Activated T-cell treated with anti-CD3 and anti-CD28 coated beads, Interleukin-2, amount 50 U/mL, for 4 hours (primary cell): ENCODE measurements at places on chromosomes 7 and 10.

- no peak for DNase-seq
Observed at GRCh38 chr7:92682330-92682729, 92.1 kb upstream of the FAM133B start.

DNA sequence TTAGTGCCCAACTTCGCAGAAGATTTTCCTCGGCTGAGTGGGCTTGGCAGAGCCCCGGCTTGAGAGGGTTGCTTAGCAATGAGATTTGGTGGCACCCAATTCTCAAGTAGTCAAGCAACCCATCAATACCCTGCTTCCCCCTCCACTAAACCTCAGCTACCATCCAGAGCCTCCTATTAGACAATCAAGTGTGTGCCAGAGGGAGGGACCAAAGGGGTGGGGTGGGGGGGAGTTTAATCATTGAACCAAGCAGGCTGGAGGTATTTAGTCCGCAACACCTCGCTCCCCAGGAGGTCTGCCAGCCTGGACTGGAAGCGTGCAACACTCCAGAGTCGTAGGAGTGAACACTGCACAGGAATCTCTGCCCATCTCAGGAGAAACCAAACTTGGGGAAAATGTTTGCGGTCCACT, at the start of gene HKDC1:
TSS of gene HKDC1 (plus strand) at position 292 of the 411 bp plus-strand sequence. CDS start at position 396, 104 bp downstream.
- DNase-seq, result no peak

GRCh38 chr7:1169409-1170368, 9.7 kb upstream of the ZFAND2A start:
- DNase-seq, result peak; percentile 94

DNA sequence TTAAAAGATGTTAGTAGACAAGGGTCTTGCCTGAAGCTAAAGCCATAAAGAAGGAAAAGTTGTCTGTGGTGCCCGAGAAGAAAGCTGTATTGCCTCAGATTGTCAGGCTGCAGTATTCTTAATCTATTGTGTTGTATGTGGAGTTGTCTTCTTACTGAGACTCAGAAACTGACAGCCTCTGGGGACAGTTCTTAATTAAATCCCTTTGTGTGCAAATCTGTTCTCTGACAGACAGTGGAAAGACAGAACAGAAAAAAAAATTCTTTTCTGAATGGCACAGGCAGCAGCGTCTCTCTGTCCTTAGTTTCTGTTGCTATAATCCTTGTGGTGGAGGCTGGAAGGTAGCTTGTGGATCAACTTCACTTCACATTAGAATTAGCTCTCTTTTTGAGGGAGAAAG, 16.8 kb downstream of the VWC2 start:
- no peak for DNase-seq

DNA sequence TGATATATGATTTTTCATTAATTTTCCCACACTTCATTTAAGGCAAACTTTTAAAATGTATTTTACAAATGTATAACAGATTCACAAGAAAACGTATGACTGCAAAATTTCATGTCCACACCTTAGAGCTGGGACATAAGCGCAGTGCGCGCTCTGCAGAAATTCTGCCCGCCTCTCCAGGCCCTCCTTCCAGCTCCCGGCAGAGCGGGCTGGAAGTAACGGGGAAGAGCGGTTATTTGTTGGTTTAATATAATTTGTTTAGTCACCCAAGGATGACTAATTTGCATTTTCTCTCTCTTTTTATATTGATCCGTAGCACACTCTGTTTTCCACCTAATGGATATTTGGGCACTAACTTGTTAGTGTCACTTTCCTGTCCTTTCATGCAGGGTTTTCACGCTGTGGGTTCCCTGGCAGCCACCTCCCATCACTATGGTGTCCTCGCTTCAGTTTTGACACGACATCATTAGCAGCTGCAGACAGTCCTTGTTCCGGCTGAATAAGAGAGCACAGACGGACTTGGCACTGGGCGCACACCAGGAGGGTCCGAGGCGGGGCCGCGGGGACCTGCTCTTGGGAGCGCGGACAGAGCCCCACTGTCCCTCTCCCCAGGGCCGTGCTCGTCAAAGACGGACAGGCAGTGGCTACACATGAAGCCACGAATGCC, 129.2 kb upstream of the SEC61G start:
- no peak for DNase-seq

DNA sequence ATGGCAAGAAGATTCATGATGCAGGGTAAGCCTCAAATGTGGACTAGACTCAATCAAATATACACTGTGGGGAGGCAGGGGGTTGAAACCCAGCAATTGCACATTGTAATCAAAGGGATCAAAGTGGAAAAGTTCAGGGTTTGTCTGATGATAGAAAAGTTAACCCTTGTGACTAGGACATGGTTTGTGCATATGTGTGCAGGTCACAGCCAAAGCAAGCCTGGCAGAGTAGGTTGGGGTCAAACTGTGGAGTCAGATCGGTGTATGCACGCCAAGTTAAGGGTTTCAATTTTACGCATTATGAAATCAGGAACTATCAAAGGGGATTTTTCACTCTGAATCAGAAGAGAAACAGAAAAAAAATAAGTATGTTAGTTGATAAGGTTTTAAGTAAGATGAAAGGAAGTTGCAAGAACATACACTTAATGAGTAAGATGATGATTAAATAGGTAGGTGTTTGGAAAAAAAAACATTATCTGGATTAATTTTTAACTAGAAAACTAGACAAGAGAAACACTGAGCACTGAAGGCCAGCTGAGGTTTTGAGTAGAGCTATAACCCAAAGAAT, 188.3 kb downstream of the DGKB start:
- no peak for DNase-seq

- DNase-seq, result no peak
Observed at GRCh38 chr7:130741331-130741995, 7.5 kb upstream of the KLF14 start.

GRCh38 chr7:105878746-105879605, 2.6 kb upstream of the ATXN7L1 start:
- DNase-seq, result no peak

DNA sequence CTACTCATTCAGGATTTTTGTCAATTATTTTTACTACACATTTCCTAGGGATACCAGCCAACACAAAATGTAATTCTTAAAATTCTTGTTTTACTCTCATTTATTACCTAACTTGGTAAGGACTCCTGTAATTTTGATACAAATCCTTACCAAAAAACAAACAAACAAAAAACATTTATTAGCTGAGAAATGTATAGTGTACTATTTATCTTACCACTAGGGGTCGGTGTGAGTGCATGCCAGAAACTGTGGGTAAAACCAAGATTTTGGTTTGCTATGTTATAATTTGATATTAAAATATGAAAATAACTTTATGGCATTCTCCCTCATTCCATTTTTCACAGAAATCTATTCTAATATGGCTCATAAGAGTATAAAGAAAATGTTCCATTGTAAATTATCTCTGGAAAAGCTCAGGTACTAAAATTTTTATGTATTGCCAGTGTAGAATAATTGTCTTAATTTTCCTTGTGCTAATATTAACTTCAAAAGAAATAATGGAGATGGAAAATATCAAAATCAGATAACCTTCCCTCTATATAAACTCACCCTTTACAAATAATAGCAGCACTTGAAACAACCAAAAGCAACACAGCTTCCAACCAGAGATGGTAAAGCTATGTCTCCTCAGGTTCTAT, 290.8 kb upstream of the PCDH15 start:
- no peak for DNase-seq

DNA sequence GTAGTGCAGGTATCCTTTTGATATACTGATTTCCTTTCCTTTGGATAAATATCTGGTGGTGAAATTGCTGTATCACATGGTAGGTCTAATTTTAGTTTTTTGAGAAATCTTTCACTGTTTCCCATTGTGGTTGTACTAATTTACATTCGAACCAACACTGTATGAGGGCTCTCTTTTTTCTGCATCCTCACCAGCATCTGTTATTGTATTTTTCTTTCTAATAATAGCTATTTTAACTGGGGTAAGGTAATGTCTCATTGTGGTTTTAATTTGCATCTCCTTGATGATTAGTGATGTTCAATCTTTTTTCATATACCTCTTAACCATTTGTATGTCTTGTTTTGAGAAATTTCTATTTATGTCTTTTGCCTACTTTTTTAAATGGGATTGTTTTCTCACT, 335.4 kb upstream of the MTPN start:
- DNase-seq, result no peak

DNA sequence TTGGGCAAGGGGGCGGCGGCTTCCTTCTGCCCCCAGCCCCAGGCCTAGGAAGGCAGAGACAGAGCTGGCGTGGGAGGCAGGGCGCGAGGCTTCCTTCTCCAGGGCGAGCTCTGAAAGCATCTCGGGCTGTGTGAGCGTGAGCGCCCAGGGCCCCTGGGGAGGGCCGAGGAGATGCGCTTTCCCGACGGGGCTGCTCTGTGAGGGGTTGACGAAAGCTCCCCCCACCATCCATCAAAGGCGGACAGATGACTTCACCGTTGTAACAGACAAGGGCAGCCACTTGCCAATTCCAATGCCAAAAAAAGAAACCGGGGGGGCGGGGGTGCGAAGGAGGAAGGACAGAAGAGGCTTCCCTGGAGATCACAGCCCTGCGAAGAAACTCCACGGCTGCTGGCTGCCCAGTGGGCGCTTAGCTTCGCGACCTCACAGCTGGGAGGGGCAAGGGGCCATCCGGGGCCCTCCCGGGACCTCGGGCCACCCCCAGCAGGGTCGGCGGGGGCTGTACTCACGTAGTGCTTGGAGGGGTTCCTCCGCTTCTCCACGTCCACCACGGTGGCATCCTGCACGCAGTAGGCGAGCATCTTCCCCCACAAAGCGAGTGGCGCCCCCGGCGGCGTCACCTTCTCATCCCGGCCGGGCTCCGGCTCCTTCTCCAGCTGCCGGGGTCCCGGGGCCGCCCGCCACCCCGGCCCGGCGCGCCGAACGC, 537 bp downstream of the SH3PXD2A start:
- peak; percentile 28 for DNase-seq

DNA sequence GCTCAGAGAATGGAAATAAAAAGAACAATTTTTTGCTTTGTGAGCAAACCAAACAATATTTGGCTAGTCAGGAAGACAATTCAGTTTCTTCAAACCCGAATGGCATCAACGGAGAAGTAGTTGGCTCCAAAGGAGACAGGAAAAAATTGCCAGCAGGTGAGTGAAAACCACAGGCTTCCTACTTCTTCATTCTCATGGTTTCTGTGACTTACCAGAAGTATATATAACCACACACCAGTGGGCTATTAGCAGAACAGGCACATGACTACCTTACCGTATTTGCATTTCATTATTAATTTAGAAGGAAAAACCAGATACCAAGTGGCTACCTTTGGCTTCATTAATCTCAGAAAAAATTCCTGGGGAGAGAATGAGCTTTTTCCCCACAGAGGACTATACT, 8.8 kb downstream of the TDRD1 start:
- no peak for DNase-seq

- DNase-seq, result no peak
Observed at GRCh38 chr7:45130910-45131309, 19.4 kb upstream of the TBRG4 start.

DNA sequence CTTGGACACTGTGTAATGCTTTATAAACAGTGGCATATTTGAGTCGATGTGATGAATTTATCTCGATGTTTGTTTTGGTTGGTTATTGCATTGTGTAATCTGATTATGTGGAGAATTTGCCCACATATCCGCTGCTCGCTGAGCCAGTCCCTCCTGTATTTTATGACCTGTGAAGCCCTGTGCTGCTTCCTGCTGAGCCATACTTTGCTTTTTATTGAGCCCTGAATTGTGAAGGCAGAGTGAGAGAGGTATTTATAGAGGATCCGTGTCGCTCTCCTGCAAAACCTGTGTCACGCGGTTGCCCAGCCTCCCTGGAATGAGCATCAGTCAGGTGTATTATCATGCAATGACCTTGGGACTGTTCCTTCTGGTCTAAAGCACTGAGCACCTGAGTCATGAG, 253.7 kb downstream of the ARHGAP21 start:
- DNase-seq, result no peak

GRCh38 chr7:91288208-91288824, 24.1 kb downstream of the FZD1 start:
- DNase-seq, result no peak

DNA sequence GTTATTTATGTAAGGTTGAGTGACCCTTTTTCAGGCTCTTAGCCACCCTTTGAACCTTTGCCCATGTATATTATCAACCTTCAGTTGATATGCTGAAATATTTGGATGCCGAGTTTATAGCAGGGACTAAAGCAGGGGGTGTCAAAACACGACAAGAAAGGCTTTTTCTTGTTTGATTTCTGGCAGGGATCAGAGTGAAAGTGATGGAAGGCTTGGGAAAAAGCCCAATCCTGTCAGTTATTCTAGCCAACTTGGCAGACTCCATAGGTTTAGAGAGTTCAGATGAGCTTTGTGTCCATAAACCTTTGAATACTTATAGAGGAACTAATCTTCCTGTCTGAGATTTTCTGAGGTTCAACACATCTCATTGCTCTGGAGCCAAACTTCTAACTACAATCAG, 47.5 kb downstream of the INHBA start:
- DNase-seq, result no peak

DNA sequence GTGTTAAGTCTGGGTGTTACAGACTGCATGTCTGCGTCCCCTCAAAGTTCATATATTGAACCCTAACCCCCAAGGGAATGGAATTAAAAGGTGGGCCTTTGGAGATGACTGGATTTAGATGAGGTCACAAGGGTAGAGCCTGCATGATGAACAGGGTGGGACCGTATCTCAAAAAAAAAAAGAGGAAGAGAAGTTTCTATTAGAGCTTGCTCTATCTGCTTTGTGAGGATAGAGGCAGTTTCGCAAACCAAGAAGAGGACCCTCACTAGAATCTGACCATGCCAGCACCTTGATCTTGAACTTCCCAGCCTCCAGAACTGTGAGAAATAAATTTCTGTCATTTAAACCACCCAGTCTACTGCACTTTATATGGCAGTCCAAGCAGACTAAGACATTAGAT, 1.4 kb downstream of the KIN start:
- no peak for DNase-seq

DNA sequence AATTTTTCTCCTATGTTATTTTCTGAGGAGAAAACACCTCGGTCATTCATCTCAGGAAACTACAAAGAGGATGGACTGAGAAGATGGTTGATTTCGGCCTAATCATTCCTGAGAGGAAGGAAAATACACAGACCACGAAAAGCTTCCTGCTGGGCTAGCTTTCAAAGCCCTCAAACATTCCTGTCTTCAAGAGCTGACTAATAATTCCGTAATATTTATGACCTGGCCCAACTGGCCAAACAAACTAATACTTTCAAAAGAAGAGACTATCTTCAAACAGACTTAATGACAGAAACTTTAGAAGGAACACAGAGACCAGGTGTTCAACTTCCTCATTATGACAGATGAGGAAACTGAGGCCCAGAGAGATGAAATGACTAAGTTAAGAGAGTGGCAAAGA, 215.1 kb upstream of the FRMD4A start:
- DNase-seq, result no peak

DNA sequence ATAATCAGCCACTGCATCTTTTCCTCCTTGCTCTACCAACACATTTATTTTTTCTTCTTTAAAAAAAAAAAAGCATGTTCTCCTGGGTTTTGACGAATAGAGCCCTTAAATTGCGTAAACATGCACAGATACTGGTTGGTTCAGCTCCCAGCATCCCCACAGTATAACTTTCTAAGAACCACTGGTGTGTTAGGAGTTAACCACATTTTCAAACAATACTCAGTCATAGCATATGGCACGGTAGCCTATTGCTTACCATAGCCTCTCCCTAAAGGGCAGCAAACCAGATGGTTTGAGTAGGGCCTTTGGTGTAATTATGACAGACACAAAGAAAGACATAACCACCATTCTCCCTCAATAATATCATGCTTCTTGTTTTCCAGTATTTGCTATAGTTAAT, 145.0 kb downstream of the LRRC4 start:
- DNase-seq, result no peak

- no peak for DNase-seq
Observed at GRCh38 chr10:104577861-104578521, 63.1 kb upstream of the SORCS3 start.

GRCh38 chr10:44674536-44675386, 236.4 kb upstream of the TMEM72 start:
- DNase-seq, result no peak

GRCh38 chr10:88159127-88159829, 295.9 kb downstream of the PTEN start:
- DNase-seq, result no peak
